Gastroesophageal sphincter (tissue), 4 donors: ENCODE measurements at places on chromosomes 11 and 22. TPM values are rescaled to one million over a fixed set of nuclear protein-coding genes. Genes with fewer than 3 reads are reported as not detected.

MS4A6A gene
- 119 TPM for total RNA-seq

ENTHD1 gene
- not detected for total RNA-seq

LGR4 gene
- total RNA-seq: 34.4 TPM

SCGB1A1 gene
- total RNA-seq: not detected

GRAMD4 gene
- 10.8 TPM for total RNA-seq

NAV2 gene
- 46.1 TPM for total RNA-seq

OR8D1 gene
- not detected for total RNA-seq

- ATAC-seq: no peak
Measured at GRCh38 chr11:95352733-95353346, 121.8 kb upstream of the SESN3 start.

GRCh38 chr22:22450343-22450839 is 58.2 kb downstream of the ZNF280B start:
- peak; percentile 43 for ATAC-seq

DNA sequence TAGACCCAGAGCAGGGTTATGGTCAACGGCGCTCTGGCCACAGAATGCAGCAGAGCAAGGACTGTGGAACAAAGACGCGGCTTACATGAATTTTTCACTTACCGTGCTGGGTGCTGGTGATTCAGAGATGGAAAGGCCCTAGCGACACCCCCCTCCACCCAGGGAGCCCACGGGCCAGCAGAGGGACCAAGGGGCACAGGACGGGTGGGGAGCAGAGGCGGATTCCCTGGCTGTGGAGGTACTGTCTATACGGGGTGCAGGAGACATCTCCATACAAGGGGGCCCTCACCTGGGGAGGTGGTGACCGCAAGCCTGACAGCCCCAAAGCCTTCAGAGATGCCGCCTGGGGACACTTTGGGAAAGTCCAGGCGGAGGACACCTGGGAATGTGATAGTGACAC is 1.1 kb upstream of the SEPTIN5 start:
- no peak for ATAC-seq

- ATAC-seq: no peak
Measured at GRCh38 chr11:69374946-69375310, 81.0 kb downstream of the MYEOV start.

- no peak for ATAC-seq
Measured at GRCh38 chr11:1890856-1891830, 552 bp downstream of the PRR33 start.

DNA sequence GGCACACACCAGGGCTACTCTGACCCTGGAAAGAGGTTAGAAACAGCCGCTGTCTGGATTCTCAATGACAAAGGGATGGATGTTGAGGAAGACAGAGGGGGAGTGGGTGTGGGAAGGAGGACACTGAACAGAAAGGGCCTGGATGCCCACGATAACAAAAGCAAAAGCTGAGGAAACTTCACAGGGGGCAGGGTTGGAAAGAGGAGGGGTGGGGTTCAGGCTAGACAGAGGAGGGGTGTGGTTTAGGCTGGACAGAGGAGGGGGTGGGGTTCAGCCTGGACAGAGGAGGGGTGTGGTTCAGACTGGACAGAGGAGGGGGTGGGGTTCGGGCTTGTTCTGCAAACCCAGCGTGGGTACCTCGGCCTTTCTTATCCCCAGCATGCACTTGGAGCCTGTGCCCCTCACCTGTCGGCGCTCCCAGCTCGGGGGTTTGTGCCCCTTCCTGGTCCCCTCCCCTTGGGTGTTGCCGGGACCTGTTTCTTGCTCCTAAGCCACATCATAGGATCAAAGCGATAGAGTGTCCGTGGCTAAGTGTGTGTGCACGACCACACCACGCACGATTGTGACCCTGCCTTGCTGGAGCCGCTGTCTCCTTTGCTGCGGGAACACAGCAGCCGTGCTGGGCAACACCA is 75.6 kb downstream of the BRD1 start:
- ATAC-seq: no peak

GRCh38 chr22:45742866-45743450 is 71.3 kb downstream of the ATXN10 start:
- no peak for ATAC-seq
